Fibroblast of mammary gland (primary cell): ENCODE measurements at places on chromosomes 16 and 17.

DNA sequence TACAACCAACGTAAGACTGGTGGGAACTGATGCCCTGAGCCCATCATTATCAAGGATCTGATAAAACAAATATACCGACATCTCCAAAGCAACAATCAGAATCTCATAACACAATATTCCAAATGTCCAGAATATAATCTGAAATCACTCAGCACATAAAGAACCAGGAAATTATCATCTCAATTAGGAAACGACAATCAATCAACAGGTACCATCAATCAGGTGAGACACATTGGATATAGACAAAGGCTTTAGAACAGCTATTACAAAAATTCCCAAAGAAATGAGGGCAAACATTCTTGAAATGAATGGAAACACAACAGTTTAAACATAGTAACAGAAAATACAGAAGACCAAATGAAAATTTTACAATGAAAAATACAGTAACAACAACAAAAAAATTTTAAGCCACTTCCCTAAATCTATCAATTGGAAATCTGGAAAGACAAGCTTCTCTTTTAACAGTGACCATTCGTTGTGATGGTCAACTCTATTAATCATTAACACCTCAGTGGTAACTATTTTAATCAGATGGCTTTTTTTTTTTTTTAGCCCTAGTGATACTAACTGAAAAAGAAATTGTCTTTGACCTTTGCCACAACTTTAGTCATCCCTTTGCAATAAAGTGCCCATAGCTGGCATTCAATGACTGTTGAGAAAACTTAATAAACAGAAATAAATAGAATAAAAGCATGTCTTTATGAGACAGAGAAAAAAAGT lies 70.4 kb downstream of the USP32 start:
- no peak for DNase-seq

DNA sequence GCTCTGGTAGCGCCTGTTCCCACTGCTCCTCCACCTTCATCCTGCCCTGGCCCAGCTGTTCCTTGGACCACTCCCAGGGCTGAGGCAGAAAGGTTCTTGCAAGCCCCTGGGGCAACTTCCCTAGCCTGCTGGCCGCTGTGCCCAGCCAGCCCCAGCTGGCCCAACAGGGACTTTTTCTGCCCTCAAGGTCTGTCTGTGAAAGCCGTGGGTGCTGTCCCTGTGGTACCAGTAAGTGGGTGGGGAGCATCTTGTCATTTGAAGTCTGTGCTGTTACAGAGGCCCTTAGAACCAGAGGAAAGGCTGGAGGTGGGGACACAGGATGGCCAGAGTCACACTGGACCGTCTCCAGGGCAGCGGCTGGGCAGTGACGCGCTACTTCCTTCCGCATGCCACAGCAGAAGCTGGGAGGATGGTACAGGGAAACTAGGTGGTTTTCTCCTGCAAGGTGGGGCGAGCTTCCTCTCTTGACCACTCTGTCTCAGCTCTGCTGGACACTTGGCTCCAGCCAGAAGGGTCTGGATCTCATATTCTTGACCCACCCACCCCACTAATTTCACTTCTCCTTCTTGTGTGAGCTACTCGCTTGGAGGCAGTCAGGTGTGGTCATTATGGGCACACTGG lies 87.8 kb downstream of the PLCG2 start:
- DNase-seq = no peak

GRCh38 chr17:19904412-19904811 lies 36.7 kb upstream of the ULK2 start:
- DNase-seq = peak; percentile 72

- DNase-seq = no peak
Observed at GRCh38 chr17:45130681-45131615, 1.4 kb downstream of the PLCD3 start.

- no peak for DNase-seq
Observed at GRCh38 chr17:57048096-57048495, 37.0 kb upstream of the AKAP1 start.

DNA sequence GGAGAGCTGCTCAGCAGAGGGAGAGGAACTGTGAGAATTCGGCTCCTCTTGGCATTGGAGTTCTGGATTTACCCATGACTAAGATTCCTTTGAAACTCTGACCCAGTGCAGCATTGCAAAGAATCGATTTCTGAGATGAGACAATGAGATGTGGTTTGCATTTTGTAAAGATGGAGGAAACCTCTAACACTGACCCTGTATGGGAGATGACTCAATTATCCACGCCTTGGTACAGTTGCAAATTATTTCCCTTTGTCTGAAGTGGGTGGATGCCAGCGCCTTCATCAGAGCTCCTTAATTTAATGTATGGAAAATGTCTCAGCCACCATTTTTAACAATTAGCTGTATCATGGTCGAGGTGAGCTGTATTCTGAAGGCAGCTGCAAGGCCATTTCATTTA lies 53.4 kb downstream of the NUP93 start:
- peak; percentile 9 for DNase-seq

GRCh38 chr16:88886845-88887521 lies 20.5 kb upstream of the PABPN1L start:
- DNase-seq = peak; percentile 57

DNA sequence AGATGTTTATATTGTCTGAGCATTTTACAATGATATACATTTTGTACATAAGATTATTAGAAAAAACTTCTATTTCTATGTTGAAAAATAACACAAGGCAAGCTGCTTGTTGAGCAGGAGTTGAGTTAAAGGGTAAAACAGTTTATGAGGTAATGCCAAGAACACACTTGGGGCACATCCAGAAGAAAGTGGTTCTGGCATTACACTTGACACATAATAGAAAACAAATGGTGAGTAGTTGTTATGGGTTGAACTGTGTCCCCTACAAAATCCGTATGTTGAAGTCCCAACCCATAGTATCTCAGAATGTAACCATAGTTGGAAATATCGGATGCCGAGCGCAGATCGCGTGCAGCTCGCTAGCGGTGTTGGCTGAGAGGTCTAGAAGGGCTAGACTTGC lies 354.3 kb upstream of the GOT2 start:
- no peak for DNase-seq

DNA sequence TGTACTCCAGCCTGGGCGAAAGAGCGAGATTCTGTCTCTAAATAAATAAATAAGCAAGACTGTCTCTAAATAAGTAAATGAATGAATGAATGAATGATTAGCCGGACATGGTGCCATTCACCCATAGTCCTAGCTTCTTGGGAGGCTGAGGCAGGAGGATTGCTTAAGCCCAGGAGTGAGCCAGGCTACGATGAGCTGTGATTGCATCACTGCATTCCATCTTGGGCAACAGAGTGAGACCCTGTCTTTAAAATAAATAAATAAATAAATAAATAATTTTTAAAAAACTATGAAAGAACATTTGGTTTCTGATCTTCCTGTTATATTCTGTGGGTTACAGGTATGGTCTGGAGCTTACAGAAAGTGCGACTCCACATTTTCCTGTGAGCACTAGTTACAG lies 65.0 kb downstream of the C17orf58 start:
- DNase-seq = no peak

GRCh38 chr16:57377080-57377841 lies 5.0 kb downstream of the CX3CL1 start:
- DNase-seq = no peak

DNA sequence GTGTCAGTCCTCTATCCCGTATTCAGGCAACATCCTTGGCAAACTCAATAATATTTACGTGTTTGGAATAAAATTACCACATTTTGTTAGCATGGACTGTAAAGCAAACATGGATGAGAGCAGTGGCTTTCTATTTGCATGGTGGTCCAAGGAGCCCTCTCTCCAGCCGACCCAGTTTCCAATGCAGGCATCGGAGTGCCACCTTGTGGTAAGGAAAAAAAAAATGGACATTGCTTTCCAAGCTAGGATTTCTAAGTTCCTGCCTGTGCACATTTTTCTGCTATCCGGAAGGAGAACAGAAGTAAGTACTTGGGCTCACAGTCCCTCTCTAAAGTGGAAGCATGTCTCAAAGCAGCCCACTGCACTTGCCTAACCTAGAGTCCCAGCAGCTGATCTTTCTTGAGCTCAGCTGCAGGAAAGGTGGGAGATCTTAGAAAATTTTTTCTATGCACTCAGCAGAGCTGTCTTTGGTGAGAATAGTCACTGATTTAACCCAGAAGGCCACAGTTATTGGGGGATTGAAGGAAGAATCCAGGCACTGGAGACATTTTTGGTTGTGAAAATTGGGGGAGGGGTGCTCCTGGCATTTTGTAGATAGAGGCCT lies 46.0 kb upstream of the ERCC4 start:
- DNase-seq = peak; percentile 17

GRCh38 chr17:75842963-75843576 lies 1.1 kb downstream of the UNC13D start:
- no peak for DNase-seq

- no peak for DNase-seq
Observed at GRCh38 chr16:57324749-57325148, 33.8 kb upstream of the CCL22 start.

DNA sequence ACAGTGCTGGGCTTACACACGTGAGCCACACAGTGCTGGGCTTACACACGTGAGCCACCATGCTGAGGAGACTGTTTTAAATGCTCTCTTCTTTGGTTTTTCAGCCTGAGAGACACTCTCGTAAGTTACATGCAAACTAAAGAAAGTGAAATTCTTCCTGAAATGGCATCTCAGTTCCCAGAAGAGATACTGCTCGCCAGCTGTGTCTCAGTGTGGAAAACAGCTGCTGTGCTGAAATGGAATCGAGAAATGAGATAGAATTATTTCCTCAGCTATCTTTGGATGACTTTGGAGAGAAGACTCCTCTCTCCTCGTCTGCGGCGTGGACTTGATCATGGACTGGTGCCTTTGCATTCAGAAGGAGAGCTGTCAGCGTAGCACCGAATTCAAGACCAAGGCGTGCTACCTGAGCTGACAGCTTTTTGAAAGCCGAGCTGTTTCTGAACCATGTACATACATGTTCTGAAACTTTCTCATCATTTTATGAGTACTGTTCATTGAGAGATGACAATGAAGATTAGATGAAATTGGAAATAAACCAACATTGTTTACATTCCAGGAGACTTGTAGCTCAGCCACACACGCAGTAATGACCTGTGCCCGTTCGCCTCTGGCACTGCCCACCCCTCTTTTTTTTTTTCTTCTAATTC lies 21.6 kb upstream of the ENDOV start:
- no peak for DNase-seq

DNA sequence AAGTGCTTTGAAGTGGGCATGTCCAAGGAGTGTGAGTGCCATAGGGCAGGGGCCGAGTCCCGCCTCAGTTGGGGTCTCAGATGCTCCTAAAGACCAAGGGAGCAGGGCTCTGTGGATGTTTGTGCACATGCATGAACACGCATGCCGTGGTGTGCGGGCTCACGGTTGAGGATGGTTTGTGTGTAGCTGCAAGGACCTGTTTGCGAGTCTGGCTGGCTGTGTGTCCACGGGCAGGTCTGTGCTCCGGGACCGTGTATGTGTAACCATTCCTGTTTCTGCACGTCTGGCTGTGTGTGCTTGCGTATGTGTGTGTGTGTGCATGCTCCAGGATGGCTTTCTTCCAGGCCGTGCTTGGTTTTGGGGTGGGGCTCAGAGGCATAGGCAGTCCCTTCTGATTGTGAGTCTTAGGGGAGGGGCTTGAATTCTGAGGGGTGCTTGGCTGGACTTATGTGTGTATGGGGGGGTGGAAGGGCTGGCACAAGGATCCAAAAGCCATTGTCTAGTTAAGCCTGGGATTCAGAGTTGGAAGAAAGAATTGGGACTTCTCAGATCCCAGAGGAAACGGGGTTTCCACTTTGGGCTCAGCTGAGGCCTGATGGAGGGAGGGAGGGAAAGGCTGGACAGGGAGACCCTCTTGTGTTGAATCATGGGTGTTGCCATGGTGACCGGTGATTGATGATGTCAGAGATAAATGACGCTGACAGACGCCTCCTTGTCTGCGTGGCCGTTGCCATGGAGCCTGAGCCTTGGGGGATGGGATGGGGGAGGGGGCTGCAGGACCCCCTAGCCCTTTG lies 14.4 kb downstream of the GJD3 start:
- DNase-seq = peak; percentile 49

GRCh38 chr17:10735251-10735650 lies 5.4 kb upstream of the TMEM220 start:
- no peak for DNase-seq

DNA sequence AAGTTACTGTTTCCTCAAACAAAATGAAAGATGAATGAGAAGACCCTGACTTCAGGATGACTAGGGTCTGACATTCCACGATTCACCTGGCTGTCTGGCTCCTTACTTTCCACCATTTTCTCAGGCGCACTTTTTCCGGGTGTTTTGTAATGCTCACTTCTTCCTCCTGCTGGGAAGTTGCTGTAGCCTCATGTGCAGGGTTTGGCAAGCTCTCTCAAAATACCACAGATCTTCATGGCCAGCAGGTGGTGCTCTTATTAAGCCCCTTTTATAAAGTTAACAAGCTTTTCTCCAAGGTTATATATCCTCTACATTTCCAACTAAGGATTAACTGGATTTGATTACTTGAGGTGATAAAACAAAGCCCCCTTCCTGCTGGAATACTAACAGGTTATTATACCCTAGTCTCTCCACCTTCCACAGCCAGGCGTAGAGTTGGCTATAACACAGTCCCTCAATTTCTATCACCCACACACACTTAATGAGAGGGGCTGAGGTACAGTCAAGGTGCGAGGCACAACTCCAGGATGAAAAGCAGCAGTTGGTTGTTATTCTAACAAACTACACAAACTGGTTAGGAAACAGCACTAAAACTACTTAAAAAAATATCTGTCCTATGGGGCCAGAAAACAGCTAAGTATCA lies 45.4 kb downstream of the STH start:
- peak; percentile 93 for DNase-seq

DNA sequence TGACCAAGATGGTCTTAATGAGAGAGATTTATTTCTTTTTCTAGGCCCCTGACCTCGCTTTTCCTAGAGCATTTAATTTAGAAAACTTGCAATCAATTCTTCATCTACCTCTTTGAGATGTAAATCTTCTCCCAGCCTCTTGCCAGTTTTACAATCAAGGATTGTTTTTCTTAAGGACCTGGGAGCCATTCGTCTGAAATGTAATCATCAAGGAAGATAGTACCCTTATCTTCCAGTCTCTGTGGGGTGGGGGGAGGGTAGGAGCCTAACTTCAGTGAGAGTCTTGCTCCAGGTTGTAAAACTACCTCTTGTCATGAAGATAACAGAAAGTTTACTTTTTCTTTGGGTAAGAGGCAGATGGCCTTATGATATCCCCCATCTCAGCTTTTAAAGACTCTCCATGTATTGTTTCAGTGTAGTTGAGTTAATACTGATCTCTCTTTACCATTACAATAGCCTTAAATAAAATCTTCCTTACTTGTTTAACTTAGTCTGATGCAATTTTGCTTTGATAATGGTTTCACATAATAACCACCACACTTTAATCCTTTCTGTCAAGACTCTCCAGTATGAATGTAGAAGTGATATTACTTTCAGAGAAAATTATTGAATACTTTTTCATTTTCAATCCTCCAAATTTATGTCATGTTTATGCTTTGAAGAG lies 110.2 kb upstream of the CPHXL start:
- DNase-seq = no peak

GRCh38 chr17:4293572-4293971 lies 29.8 kb upstream of the ANKFY1 start:
- no peak for DNase-seq

GRCh38 chr16:12257926-12258561 lies 281.5 kb downstream of the SNX29 start:
- no peak for DNase-seq

- DNase-seq = no peak
Observed at GRCh38 chr17:1985686-1986085, 39.4 kb downstream of the RTN4RL1 start.

GRCh38 chr17:59842901-59843652 lies 49.7 kb downstream of the TUBD1 start:
- peak; percentile 94 for DNase-seq

- no peak for DNase-seq
Observed at GRCh38 chr16:71514476-71514875, 11.8 kb upstream of the CHST4 start.
